M059J (cell line): ENCODE measurements at places on chromosomes 3 and 15.

- no peak for DNase-seq
Measured at GRCh38 chr3:127185962-127186674, 6.8 kb upstream of the PRR23E start.

- peak; percentile 58 for DNase-seq
Measured at GRCh38 chr15:88800026-88800425, 3.2 kb upstream of the ACAN start.

- peak; percentile 63 for DNase-seq
Measured at GRCh38 chr3:118882353-118882947, 152.2 kb downstream of the IGSF11 start.

GRCh38 chr3:128742821-128743594 lies 17.0 kb downstream of the RAB7A start:
- DNase-seq, result no peak

GRCh38 chr3:129343643-129344360 lies 65.1 kb downstream of the HMCES start:
- peak; percentile 54 for DNase-seq

DNA sequence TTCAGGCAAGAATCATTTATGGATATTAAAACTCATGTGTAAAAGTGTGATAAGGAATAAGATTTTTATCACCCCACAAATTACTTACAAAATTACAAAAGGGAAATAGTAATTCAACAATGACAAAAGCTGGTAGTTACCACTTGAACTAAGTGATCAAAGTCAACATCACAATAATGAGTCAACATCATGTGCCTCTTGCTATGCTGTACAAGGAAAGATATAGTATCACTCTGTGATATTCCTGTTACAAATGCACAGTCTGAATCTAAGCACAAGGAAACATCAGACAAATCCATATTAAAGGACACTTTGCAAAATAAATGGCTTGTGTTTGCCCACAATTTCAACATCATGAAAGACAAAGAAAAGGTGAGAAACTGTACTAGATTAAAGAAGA lies 90.5 kb upstream of the PLCL2 start:
- DNase-seq, result no peak

DNA sequence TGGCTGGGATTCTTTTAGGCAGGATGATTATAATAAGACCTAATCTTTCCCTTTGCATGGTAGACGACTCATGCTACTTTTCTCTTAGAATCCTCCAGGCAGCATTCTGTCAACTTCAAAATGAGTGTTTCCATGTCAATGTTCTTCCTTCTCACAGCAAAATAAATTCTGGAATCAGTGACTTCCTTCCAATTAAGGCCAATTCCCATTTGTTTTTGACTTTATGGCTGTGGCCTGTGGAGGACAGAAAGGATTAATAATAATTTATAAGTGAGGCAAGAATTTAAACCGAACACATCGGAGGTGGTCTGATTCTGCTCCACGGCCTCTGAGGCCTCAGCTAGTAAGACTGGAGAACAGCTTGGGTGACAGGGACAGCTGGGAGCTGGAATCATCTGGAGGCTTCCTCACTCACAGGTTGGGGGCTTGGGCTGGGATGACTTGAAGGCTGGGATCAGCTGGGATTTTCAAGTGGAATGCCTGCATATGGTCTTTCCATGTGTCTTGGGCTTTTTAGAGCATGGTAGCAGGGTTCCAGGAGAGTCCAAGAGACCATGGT lies 241.8 kb upstream of the MCTP2 start:
- no peak for DNase-seq

- DNase-seq, result no peak
Measured at GRCh38 chr15:26037369-26037768, 174.2 kb upstream of the ATP10A start.

GRCh38 chr15:59346951-59347350 lies 25.7 kb downstream of the MYO1E start:
- no peak for DNase-seq

GRCh38 chr15:62549345-62549970 lies 384.4 kb upstream of the C2CD4B start:
- peak; percentile 49 for DNase-seq

- DNase-seq, result peak; percentile 82
Measured at GRCh38 chr3:52190294-52191074, 7.5 kb upstream of the ALAS1 start.

DNA sequence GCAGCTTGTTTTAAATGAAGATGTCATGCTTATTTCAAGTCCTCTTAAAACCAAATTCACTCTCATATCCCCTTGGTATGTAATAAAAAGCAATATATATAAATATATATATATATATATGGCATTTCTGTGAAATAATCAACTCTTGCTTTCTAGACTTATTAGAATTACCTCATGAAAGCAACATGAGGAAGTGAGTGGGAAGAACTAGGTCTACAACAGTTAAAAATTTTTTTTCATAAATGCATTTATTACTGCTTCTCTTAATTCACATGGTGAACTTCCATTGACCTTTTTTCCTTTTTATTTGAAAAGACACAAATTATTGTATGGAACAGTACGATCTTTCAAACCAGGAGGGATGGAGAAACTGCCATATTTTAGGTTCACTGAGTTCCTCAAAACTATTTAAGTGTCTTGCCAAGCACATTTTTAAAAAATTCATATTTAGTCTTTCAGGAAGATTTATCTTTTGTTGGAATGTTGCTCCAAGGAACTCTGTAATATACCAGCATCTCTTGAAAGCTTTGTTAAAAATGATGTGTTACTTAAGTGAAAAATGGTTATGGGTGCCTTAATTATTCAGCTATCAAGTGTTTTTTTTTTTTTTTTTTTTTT lies 185.2 kb downstream of the GHSR start:
- DNase-seq, result no peak

- peak; percentile 62 for DNase-seq
Measured at GRCh38 chr3:117735481-117736101, 1026.0 kb downstream of the TUSC7 start.

- no peak for DNase-seq
Measured at GRCh38 chr3:47899495-47900108, 96.7 kb downstream of the DHX30 start.

DNA sequence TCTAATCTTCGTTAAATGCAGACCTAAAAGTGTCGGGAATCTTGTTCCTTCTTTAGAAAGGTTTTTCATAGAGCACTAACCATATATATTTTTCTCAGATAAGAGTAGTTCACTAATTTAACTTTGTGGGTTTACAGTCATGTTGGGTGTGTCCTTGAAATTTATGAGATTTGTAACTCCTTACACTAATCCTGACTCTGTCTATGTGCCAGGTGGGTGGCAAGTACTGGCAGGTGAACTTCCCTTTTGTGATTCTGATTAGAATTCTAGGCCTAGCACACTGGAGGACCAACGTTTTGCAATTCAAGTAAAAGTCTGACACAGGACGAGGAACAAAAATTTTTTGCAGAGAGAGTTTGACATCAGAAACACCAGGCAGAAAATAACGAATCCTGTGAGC lies 220.1 kb downstream of the P3H2 start:
- DNase-seq, result no peak

DNA sequence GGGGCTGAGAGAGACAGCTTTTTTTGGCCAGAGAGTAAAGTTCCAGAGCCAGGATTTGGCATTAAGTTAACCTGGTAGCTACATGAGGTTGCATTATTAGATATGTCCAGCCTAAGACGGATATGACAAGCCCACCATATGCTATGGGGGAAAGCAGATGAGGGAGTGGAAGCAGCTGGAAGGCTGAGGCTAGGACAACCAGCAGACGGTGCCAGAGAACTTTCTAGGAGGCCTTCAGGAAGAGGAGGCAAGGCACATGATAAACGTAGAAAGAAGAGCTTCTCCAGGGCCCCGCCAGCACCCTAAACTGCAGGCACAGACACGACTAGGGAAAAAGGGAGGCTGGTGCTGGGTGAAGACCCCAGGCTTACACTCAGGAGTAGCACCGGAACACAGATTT lies 87.0 kb downstream of the CTNNB1 start:
- no peak for DNase-seq

DNA sequence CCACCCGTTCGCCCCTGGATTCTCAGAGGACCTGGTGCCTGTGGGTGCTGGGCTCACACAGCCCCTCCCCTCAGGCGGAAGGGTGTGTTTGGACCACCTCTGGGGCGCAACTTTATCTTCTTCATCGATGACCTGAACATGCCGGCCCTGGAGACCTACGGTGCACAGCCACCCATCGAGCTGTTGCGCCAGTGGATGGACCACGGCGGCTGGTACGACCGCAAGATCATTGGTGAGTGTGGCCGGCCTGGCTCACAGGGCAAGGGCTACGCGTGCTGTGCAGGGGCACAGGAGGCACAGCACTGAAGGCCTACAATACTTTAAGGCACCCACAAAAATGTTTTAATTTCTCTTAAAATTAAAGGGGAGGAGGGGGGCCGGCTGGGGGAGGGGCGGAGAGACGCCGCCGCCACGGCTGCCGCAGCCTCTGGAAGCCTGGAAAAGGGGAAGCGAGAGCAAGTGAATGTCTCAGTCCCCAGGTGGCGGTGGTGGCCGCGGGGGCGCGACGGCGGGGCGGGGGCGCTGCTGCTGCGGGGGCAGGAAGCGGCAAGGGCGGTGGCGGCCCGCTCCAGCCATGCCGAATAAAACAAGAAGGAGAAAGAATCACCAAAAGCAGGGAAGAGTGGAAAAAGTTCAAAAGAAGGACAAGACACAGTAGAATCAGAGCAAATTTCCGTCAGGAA lies 56.8 kb downstream of the DNAH1 start:
- no peak for DNase-seq

DNA sequence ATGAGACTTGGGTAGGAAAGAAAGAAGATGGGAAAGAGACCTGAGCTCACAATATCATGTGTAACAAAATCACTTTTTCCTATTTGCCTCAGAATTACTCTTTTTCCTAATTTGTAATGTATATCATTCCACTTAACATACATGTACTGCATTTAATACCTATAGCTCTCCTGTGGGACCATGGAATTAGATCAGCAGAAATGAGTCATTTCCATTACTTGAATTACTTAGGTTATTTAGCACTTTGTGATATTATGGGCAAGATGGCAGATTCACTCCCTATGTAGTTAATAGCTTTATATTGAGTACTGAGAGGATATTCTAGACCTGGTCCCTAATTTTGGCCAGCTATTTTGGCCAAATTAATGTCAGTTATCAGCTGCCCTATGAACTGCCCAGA lies 70.5 kb downstream of the ZNF609 start:
- DNase-seq, result no peak

DNA sequence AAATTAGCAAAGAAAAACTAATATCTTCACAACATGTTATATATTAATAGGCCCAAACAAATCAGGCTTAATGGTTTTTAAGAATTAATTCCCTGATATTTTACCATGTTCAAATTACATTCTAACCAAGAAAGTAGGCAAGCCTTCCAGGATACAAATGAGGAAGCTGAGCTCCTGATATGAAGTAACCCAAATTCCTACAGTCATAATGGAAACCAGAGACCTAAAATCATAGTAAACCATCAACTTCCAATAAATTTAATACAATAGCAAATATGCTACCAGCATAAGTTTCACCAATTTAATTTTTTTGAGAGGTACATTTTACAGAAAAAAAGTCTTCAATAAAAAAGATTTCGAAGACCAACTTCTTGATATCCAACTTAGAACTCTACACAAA lies 3.8 kb downstream of the DCBLD2 start:
- DNase-seq, result no peak

DNA sequence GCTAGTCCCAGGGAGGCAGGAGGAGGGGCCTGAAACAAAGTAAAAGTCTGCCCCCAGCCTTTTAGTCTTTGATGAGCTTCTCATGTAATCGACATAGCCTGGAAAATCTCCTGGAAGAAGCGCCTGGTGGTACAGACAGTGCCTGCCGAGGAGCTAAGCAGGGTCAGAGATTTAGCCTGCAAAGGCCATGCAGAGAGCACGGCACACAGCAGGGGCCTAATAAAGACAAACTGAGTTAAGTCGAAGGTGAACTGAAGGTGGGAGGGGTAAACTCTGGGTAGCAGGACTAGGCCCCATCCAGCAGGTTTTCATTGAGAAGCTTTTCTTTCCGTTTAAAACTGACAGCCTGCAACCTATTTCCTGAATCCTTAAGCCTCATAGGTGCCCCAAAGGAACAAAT lies 115.5 kb upstream of the ABHD17C start:
- DNase-seq, result no peak

DNA sequence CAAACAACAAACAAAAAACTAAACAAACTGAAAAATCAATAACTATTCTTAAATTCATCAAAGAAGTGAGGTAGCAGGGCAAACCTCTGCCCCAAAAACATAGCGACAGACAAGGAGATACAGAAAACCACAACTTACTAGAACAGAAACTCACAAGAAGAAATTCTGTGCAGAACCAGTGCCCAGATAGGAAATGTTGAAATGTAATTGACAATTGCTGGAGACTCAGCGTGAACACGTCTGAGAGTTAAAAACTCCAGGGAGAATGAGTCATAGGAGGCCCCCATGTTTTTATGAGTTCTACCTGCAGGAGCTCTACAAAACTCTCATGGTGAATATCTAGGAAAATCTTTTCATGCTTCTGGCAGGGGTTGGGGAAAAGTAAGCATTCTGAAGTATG lies 95.5 kb upstream of the SETMAR start:
- no peak for DNase-seq

DNA sequence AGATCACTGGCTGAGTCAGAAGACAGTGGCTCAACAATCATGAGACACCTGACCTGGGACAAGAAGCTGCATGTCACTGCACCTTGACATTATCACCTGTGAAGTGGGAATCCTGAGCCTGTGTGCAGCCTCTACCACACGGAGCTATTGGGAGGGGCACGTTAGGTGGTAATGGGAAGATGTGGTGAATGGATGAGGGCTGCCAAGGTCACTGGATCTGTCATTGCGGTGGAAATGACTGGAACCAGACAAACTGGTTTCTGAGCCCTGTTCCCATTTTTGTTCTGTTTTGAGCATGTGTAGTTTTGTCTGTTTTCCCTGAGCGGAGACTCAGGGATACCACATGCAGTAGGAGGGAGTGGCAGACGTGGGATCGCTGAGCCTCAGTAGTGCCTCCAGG lies 235.5 kb downstream of the OPA1 start:
- no peak for DNase-seq

- no peak for DNase-seq
Measured at GRCh38 chr15:36880913-36881460, 219.4 kb downstream of the MEIS2 start.

DNA sequence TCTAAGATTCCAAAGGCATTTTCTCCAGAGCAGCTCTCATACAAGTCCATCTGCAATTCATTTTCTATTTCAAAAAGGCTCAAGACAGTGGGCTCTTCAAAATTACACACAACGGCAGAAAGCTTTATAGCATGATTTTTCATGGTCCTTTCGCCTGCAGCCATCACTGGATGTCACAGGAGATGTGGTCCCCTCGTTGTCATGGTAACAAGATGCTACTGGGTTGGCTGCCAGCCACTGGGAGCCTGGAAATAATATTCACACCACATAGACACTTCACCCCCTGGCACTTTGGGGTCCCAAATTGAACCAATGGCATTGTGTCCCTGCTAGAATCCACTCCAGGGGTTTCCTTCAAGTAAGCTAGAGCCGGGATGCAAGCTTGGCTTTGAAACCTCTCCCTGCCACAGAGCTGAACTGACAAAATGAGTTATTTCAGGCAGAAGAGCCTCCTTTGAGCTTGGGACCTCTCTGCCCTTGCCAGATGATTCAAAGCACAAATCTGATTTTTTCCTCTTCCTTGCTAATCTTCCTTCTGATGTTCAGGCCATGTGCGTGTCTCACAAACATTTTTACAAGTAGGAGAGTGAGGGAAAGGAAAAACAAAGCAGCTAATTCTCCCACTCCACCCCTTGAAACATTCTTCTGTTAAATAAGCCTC lies 512.6 kb upstream of the ADAMTS9 start:
- no peak for DNase-seq
